ENCODE measurements at places on chromosomes 7 and 10.

- no peak for DNase-seq
Measured at GRCh38 chr10:133259602-133259989, 17.1 kb downstream of the ADAM8 start.

GRCh38 chr10:131630772-131631258, 270.0 kb upstream of the PPP2R2D start:
- DNase-seq = no peak

- DNase-seq = peak; percentile 90
Measured at GRCh38 chr7:30915005-30915601, 3.5 kb downstream of the AQP1 start.

GRCh38 chr7:29486191-29486700, 77.4 kb upstream of the PRR15 start:
- no peak for DNase-seq

GRCh38 chr10:43292755-43293676, 26.2 kb upstream of the RASGEF1A start:
- DNase-seq = peak; percentile 77

DNA sequence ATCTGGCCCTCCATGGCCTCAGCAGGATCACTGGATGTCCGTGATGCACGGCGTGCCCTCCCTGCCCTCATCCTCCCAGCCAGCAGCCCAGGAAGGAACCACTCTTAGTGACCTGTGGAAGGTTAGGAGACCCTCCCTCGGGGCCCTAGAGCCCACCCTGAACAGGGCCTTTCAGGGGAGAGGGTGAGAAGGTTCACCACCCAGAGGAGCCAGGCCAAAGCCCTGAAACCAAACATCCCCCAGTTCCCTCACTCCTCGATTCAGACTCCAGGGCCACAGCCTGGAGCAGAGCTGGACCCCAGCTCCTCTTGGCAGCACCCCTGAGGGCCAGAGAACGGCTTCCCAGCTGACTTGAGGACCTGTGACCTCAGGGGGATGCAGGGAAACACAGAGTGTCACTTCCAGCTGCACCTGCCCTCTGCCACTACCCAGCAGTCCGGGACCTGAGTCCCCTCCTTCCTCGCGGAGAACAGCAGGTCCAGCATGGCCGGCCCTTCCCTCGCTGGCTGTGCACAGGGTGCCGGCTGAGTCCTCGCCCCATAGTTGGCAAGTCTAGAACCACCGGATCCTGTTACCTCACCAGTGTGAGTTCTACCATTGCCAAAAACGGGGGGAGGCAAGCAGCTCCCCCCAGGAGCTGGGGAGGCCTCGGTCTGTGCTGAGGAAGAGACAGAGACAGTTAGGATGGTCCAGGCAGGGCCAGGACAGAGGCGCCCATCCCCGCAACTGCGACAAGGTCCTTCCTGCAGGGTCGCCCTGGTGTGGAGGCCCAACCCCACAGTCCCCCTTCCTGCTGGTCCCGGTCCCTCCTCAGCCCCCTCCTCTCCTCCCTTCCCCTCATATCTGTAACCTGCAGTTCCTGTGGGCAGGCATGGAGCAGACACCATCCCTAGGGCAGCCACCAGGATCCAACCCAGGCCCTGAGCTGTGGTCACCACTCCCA, 158.6 kb downstream of the NRF1 start:
- no peak for DNase-seq

DNA sequence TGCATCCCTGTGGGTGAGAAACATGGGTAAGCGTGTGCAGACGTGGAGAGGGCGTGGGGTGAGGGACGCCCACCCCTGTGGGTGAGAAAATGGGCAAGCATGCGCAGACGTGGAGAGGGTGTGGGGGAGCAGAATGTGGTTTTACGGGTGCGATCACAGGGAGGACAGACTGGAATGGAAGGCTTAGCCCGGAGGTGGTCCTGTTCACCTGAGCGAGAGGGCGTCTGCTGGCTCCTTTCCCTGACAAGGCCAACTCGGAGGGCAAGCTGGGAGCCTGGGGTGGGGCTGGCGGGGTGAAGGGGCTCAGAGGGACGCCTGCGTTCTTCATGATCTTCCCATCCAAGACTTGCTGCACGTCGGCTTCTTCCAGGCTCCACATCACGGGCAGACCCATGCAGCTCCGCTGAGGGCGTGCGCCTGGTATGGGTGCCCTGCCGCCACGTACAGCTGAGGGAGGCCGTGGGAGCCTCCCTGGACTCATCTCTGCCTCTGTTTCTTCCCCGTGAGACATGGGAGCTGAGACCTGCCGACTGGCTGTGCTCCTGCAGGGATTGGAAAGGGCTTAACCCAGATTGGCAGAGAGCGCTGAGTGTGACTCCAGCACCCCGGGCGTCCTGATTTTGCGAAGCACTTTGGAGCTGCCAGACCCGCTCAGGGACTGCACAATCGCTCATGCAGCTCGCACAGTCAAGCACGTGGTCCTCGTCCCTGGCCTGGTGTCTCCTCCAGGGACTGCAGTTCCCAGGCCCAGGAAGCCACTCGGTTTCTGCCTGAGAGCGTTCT, 74.3 kb upstream of the SHH start:
- DNase-seq = no peak

GRCh38 chr10:86755740-86756510, 494 bp upstream of the BMPR1A start:
- DNase-seq = peak; percentile 97

GRCh38 chr7:85065888-85066485, 120.9 kb downstream of the SEMA3D start:
- no peak for DNase-seq

DNA sequence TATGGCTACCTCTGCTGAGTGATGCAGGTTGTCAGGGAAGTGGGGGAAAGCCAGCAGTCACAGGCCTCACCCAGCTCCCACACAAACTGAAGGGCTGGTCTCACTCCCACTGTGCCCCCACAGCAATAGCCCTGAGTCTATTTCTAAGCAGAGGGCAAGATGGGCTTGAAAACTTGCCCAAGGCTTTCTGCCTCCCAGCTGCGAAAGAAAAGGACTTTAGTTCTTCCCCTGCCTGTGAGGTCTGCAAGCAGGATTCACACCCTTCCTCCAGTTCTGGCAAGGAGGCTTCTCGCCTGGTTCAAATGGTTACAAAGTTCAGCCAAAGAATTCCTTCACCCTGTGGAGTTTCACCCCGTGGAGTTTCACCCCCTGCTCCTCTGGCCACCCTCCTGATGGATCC, 63.3 kb upstream of the PRLHR start:
- DNase-seq = no peak

GRCh38 chr10:129546106-129546505, 79.1 kb downstream of the MGMT start:
- no peak for DNase-seq

GRCh38 chr7:75982306-75983064, 11.9 kb downstream of the TMEM120A start:
- DNase-seq = no peak

GRCh38 chr10:11245510-11245909, 227.8 kb downstream of the CELF2 start:
- no peak for DNase-seq

- DNase-seq = peak; percentile 67
Measured at GRCh38 chr7:64314566-64314965, 805 bp downstream of the ZNF736 start.

GRCh38 chr7:39811161-39811614, 138.9 kb upstream of the CDK13 start:
- DNase-seq = peak; percentile 70

DNA sequence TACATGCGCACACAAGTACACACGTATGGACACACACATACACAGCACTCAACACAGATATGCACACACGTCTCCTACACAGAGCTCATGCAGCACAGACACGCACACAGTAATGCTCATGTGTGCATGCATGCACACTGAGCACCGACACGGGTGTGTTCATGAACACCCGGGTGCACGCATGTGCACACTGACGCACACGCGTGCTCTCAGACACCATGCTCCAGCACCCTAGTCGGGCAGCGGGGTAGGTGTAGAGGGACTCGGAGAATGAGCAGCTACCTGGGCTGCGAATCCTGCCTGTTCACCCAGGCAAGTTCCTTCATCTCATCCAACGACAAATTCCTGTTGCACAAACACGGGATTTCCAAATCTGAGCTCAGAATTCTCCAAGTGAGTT, 184.7 kb downstream of the MAD1L1 start:
- no peak for DNase-seq

DNA sequence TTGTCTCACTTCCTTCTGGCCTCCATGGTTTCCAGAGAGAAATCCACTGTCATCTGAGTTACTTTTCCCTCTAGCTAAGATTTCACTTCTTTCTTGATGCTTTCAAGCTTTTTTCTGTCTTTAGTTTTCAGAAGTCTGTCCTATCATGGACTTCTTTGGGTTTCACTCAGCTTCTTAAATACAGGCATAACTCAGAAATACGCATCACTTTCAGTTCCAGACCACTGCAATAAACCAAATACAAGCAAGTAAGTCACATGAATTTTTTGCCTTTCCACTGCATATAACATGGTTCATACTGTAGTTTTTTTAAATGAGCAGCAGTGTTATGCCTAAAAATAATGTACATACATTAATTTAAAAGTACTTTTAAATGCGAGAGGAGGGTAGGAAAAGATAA, 48.7 kb downstream of the STK17A start:
- no peak for DNase-seq

- DNase-seq = no peak
Measured at GRCh38 chr7:95205665-95206225, 118.6 kb downstream of the PON1 start.

- DNase-seq = peak; percentile 63
Measured at GRCh38 chr10:70115948-70116682, 16.5 kb downstream of the AIFM2 start.

GRCh38 chr7:82005056-82005455, 235.2 kb upstream of the HGF start:
- no peak for DNase-seq

- DNase-seq = no peak
Measured at GRCh38 chr10:44385696-44386441, 972 bp upstream of the CXCL12 start.

DNA sequence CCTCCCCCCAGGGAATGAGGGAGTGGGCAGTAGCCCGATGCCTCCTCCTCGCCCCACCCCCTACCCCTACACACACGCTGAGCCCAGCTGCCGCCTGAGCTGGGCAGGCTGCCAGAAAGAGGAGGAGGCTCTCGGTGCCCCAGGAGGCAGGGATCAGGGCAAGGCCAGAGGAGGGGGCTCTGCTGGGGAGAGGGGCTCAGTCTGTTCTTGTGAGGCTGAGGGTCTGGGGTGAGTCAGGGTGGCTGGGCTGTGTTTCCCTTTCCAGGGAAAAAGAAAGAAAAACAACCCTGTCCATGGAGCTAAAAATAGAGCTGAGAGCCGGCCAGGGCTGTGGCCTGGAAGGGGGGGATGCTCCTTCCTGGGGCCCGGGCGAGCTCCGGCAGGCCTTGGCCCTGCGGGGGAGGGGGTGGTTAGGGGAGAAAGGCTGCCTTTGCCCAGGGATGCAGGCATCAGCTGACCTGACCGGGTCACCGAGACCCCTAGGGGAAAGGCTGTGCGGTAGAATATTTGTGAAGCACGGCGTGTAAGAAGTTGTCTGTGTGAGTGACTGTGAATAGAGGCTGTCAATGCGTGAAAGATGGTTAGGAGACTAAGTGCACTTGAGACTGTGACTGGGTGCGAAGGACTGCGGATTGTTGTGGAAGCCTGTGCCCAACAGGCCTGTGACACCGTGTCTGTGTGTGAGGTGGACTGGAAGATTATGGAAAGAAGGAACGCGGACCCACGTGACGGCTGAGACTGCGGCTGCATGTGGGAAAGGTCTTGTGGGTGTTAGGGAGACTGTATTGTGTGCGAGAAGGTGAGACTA, 1.2 kb upstream of the LZTS2 start:
- DNase-seq = peak; percentile 91

GRCh38 chr7:133629701-133630100, 376.8 kb downstream of the EXOC4 start:
- DNase-seq = no peak

DNA sequence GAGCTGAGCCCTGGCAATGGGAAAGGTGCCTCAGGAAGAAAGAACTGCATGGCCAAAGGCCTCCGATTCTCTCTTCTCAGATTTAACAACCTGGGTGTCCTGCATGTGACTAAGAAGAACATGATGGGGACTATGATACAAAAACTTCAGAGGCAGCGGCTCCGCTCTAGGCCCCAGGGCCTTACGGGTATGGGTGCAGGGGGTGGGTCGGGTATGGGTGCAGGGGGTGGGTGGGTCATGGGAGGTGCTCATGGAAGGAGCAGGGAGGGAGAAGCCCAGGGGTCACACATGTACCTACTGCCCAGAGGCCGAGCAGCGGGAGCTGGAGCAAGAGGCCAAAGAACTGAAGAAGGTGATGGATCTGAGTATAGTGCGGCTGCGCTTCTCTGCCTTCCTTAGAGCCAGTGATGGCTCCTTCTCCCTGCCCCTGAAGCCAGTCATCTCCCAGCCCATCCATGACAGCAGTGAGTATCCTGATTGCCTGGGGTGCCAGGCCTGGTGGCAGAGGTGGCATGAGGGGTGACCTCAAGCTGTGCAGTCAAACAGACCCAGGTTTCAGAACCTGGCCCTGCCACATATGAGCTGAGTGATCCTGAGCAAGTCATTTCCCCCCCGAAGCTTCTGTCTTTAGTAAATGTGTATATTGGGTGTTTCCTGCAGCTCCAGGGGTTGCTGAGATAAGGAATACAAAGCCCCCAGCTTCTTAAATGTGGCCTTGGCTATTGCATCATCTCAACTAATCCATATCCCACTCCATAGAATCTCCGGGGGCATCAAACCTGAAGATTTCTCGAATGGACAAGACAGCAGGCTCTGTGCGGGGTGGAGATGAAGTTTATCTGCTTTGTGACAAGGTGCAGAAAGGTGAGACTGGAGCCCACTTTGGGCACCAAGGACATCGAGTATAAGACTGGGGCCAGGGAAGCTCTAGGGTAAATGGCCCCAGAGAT, 2.0 kb downstream of the NFKB2 start:
- no peak for DNase-seq

- DNase-seq = no peak
Measured at GRCh38 chr7:2272031-2272430, 30.0 kb downstream of the NUDT1 start.

GRCh38 chr10:67045404-67045803, 119.6 kb downstream of the LRRTM3 start:
- DNase-seq = no peak

DNA sequence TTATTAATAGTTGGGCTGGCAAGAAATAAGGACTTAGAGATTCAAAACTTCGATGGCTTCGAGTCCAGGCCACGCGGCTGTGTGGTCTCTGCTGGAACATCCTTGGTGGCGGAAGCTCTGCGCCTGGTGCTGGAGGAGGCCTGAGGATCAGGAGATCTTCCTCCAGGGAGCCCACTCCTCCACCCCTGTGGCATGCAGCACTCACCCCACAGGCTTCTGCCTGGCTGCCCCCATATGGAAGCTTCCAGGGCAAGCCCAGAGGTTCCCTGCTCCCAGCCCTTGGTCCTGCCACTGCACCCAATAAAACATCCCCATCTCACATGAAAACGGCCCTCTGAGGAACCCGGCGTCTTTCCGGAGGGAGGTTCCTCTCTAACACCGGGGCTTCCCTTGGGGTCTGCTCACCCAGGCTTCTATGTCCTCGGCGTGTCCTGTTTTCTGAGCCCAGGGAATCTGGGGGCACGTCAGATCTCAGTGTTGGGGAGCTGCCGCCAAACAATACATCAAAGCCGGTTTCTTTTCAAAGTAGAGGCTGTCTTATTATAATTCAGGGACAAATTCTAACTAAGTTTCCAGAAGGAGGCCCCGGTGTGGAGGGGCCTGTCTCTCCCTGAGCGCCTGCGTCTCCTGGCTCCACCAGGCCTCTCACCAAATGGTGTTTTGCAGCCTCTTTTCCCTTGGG, 32.4 kb downstream of the CALML3 start:
- DNase-seq = no peak
